ENCODE measurements at places on chromosomes 11 and 22. TPM values are rescaled to one million over a fixed set of nuclear protein-coding genes. Genes with fewer than 3 reads are reported as not detected.

ELF5 gene
- total RNA-seq, result not detected

SMCO4 gene
- total RNA-seq, result 5.2 TPM

CREB3L1 gene
- total RNA-seq, result 82.1 TPM

DUSP8 gene
- 0.59 TPM for total RNA-seq

PAMR1 gene
- total RNA-seq, result 46.2 TPM

HSCB gene
- 9.4 TPM for total RNA-seq

PIM3 gene
- 28.2 TPM for total RNA-seq

UBQLNL gene
- total RNA-seq, result 0.05 TPM

DYNC2H1 gene
- 55.8 TPM for total RNA-seq

TREH gene
- not detected for total RNA-seq

MYOD1 gene
- not detected for total RNA-seq

GRIA4 gene
- not detected for total RNA-seq

CCDC116 gene
- total RNA-seq, result under 0.01 TPM

OR10A3 gene
- not detected for total RNA-seq

OR52A1 gene
- not detected for total RNA-seq

SAA2 gene
- total RNA-seq, result 0.30 TPM

OR8D4 gene
- total RNA-seq, result not detected

CD3G gene
- total RNA-seq, result not detected

SCGB1A1 gene
- total RNA-seq, result not detected

CFAP300 gene
- 5.3 TPM for total RNA-seq

MAPK8IP2 gene
- under 0.01 TPM for total RNA-seq

TENM4 gene
- 57.3 TPM for total RNA-seq

ABCC8 gene
- total RNA-seq, result not detected

SMC1B gene
- not detected for total RNA-seq

DRICH1 gene
- not detected for total RNA-seq

KCNQ1 gene
- total RNA-seq, result not detected

PTPN5 gene
- total RNA-seq, result not detected

RASSF10 gene
- under 0.01 TPM for total RNA-seq

CLDN5 gene
- 0.89 TPM for total RNA-seq

OTUB1 gene
- total RNA-seq, result 42.8 TPM

CSRP3 gene
- not detected for total RNA-seq

MYEOV gene
- total RNA-seq, result 2.9 TPM

SLC6A5 gene
- total RNA-seq, result not detected

GAB4 gene
- total RNA-seq, result not detected

SCARF2 gene
- 72.7 TPM for total RNA-seq

ZNF408 gene
- total RNA-seq, result 10.1 TPM

ENTHD1 gene
- not detected for total RNA-seq

MN1 gene
- 1.8 TPM for total RNA-seq

GTSE1 gene
- 0.59 TPM for total RNA-seq

MMP8 gene
- total RNA-seq, result 1.5 TPM

RAG2 gene
- not detected for total RNA-seq

PGM2L1 gene
- total RNA-seq, result 12.5 TPM

BTG4 gene
- total RNA-seq, result not detected

SIK3 gene
- total RNA-seq, result 36.9 TPM

OR51B5 gene
- total RNA-seq, result 0.30 TPM

PTPRCAP gene
- total RNA-seq, result not detected

SOX6 gene
- total RNA-seq, result 1.2 TPM

DEUP1 gene
- total RNA-seq, result not detected

SLC22A24 gene
- not detected for total RNA-seq

LRRN4CL gene
- total RNA-seq, result 0.23 TPM

NCR3LG1 gene
- 11.1 TPM for total RNA-seq

TRIM48 gene
- total RNA-seq, result not detected

UEVLD gene
- 32.1 TPM for total RNA-seq

VPREB1 gene
- total RNA-seq, result not detected

DEFB131B gene
- total RNA-seq, result not detected

GP1BB gene
- 1.8 TPM for total RNA-seq

OR51I1 gene
- not detected for total RNA-seq

EHF gene
- 16.0 TPM for total RNA-seq

KLHDC7B gene
- total RNA-seq, result 1.1 TPM
